ENCODE measurements at places on chromosomes 13 and 19.

DNA sequence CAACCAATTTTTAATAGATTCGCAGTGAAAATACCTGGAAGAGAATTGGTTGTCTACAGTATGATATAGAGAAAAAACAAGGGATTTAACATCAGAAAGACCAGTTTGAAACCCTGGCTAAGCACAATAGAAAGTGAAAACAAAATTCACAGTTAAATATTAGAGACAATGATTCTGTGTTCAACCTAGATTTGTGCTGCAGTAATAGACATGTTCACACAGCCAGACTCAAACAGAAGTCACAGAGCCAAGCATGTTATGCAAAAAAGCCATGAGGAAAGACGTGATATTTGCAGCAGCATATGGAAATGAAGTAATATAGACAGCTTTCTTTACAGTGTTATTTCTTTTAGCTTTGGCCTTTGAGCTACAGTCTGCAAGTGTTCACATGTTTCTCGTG lies 48.1 kb downstream of the SCEL start:
- no peak for DNase-seq

- DNase-seq = peak; percentile 10
Measured at GRCh38 chr19:6340493-6341201, 7.2 kb upstream of the ACER1 start.

DNA sequence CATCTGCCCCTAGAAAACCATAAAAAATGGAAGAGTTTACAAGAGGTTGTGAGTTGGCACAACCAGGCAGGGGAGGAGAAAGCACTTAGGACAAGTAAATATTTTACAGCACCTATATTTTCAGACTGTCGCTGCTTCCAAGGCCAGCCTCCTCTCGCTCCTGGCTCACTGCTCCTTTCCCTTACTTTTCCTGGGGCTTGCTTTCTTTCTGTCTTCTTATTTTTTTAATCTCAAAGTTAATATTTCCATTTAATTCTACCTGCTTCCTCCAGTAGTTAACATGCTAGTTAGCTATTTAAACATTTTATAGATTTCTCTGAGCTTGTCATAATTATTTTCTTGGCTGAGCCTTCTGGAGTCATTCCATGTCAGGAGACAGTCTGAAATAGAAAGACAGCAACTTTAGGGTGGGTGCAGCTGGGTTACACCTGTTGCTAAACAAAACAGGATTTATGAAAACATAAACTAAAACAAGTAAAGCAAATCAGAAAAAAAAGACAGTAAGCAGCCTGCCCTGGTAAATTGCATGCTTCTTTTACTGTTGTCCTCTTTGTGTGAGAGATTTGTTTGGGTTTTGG lies 330.1 kb downstream of the DLEU7 start:
- DNase-seq = peak; percentile 46

DNA sequence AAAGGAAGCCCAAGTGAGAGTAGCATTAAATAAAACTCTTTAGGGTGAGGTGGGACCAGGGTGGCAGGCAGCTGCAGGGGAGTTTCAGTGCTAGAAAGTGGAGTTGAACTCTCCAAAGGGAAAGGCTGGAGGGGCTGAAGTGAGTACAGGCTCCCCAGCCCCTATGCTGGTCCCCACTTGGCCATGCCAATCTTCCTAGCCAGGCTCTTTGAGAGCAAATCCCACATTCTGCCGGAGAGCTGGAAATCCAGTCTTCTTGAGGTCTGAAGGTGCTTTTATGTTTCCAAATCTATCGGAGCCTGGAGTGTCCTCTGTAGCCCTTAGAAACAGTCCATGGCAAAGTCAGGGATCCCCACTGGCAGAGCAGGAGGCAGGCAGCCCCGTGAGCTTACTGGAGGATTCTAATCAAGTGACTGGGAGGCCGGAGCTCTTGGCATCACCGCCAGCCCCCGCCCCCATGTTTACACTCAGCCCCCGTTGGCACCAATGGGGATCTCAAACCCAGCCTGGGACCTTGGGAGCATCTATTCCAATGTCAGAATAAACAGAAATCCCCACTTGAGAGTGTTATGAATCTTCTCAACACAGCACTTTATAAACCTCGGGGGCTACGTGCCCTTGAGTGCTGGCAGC lies 18.3 kb downstream of the ZNF536 start:
- no peak for DNase-seq

DNA sequence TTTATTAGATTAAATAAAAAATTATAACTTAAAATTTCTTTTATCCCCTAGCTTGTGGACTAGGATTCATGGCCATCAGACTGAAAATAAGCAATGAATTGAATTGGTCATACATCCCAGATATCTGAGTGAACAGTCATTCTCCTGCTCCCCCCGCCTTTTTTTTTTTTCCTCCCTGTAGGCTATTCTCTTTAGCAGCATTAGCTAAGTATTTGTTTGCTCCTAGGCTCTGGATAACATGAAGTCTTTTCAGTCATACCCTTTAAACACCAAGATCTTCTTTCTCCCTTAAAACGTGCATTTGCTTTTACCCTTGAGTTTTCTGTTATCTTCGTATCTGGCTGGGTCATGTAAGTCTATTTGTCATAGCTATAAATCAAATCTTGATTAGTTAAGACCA lies 866.7 kb upstream of the SPRY2 start:
- DNase-seq = no peak
